ENCODE measurements at places on chromosomes 4 and X.
A peak's percentile ranks its signal among the peaks of the same experiment; 100 is the strongest.

DNA sequence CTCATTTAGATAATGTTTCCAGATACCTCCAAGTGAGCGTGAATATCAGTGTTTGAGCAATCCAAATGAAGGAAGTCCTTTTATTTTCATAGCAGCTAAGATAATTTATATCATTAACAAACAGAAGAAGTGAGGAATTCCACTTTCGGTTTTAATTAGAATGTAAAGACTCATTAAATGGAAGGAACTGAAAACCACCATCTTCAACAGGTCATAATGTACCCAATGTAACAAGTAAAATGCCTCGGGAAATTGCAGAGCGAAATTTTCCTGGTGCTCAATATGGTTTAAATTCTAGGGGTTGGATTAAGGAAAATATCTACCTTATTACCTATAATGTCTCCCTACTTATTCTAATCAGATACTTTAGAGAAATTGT is 33.9 kb upstream of the SLC9A7 start:
- DNase-seq, result no peak

DNA sequence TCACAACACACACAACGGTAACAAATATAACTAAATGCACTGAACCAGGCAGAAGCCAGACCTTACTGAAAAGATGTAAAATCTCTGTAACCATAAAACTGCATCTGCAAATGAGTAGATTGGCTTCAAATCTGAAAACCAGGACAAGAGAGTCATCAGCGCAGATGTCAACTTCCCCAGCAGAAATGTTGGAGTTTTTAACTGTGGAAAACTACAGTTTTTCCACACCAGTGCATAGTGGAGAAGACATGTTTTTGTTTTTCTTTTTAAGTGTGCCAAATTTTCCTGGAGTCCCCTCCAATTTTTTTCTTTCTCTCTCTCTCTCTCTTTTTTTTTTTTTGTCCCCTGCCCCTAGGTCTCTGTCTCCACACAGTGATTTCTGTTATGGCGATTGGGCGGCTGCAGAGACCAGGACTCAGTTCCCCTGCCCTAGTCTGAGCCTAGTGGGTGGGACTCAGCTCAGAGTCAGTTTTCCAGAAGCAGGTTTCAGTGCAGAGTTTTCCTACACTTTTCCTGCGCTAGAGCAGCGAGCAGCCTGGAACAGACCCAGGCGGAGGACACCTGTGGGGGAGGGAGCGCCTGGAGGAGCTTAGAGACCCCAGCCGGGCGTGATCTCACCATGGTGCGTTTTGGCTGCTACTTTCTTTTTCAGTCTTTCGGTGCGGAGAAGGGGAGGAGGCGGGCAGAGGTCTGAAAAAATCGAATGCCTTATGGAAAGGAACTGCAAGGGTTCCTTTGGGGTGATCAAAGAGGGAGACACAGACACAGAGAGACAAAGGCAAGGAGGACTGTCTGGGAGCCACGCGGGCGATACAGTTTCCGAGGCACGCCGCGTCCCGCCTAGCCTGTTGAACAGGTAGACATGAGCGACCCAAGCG is at the start of gene GUCY1A1:
Gene GUCY1A1 (plus strand): TSS at position 505 of the 878 bp plus-strand sequence. CDS start 30,020 bp downstream, outside the sequence.
- DNase-seq, result peak; percentile 39

- DNase-seq, result no peak
Measured at GRCh38 chr4:87045234-87045558, 110.4 kb downstream of the AFF1 start.

GRCh38 chrX:153549231-153549630 is 31.8 kb downstream of the ATP2B3 start:
- no peak for DNase-seq

DNA sequence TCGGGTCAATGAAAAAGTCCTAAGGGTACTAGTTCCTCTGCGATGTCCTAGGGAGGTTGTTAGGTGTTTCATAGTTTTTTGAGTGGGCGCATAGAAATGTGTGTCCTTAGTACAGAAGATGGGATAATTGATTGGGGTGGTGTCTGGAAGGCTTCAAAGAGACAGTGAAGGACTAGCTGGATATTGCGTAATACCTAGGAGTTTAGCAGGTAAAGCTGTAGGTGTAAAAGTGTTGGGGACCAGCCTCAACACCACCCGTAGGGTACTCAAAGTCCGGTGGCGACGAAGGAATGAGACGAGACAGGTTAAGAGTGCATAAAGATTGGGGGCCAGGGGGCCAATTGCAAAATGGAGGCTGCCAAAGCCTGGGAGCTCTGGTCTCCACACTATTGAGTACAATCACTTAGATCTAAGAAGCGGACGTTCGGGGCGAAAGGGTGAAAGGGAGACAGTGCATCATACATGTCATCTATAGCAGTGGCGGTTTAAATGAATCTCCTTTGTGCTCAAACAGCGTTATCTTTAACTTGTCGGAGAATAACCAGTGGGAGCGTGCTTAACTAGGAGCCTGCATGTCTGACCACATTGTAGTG is 1.0 kb downstream of the TRMT44 start:
- DNase-seq, result no peak

DNA sequence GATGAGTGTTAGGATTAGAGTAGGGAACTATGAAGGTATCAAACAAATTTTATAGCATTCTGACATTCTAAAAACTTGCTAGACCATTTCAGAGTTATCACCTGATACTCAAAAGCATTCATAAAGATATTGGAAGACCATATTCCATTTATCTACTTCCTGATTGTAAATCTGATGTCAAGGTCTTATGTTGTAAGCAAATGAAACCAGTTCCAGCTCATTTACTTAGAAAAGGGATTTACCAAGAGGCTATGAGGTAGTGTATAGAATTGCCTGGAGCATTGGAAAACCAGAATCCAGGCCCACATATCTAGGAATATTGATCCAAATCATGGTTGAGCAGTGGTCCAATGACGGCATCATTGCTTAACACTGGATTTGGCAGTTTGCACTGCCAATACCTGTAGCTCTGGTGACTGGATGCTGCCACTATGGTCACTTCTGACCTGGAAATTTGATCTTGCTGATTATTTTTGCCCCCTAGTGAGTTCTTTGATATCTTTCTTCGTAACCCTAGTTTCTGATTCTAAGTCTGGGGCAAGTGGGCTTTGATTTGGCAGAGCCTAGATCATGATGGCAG is 25.4 kb downstream of the ARFIP1 start:
- no peak for DNase-seq

DNA sequence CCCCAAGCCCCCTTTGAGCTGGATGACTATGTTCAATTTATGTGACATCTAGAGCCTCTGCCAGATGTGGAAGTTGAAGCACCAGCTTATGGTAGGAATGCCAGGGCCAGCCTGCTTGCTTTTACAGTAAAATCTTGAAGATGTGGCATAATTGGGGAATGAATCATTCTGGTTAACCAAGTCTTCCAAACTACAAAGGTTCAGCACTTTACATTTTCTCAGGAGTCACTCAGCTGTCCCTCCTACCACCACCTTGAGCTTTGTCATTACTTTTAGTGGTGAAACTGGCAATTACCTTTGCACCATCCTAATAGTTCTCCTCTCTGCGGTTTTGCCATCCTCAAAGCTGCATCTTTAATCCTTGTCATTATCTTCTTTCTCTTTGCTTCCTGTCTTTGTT is 172.2 kb downstream of the HS6ST2 start:
- DNase-seq, result peak; percentile 11

GRCh38 chr4:164538097-164538496 is 215.8 kb upstream of the SMIM31 start:
- no peak for DNase-seq

DNA sequence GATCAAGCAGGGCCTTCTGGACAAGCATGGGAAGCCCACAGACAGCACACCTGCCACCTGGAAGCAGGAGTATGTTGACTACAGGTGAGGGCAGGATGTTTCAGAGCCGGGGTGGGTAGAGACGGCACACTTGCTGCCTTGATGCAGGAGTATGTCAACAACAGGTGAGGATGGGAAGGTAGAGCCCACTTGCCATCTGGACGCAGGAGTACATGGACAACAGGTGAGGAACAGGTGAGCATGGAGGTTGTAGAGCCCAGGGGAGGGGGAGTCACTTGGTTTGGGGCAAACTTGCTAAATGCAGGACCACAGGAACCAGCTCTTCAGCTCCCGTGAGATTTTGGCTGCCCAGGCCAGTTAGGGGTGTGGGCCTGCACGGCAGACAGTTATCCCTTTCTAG is 12.0 kb downstream of the DKC1 start:
- DNase-seq, result no peak

GRCh38 chr4:22897520-22898108 is 204.9 kb downstream of the GBA3 start:
- peak; percentile 5 for DNase-seq

- no peak for DNase-seq
Measured at GRCh38 chr4:61661960-61662359, 461.8 kb downstream of the ADGRL3 start.

DNA sequence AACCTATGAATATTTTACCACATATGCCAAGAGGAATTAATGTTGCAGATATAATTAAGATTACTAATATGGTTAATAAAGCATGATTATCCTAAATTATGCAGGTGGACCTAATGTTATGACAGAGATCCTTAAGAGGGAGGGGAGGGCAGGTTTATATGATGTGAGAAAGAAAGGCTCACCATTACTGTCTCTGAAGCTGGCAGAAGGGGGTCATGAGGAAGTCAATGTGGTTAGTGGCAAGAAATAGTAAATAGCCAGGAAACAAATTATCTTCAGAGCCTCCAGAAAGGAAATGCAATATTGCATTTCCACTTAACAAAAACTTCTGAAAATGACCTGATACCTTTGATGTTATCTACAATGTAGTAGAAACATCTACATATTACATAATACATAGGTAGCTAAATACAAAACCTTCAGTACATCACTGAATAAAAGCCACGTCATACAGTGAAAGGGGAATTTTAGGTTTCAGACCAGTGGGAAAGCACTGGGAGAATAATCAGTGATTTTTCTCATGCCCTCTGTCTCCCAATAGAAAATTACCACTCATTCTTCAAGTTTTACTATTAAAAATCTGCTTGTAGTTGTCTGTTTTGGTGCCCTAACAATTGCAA is 609.2 kb downstream of the SPOCK3 start:
- DNase-seq, result no peak

DNA sequence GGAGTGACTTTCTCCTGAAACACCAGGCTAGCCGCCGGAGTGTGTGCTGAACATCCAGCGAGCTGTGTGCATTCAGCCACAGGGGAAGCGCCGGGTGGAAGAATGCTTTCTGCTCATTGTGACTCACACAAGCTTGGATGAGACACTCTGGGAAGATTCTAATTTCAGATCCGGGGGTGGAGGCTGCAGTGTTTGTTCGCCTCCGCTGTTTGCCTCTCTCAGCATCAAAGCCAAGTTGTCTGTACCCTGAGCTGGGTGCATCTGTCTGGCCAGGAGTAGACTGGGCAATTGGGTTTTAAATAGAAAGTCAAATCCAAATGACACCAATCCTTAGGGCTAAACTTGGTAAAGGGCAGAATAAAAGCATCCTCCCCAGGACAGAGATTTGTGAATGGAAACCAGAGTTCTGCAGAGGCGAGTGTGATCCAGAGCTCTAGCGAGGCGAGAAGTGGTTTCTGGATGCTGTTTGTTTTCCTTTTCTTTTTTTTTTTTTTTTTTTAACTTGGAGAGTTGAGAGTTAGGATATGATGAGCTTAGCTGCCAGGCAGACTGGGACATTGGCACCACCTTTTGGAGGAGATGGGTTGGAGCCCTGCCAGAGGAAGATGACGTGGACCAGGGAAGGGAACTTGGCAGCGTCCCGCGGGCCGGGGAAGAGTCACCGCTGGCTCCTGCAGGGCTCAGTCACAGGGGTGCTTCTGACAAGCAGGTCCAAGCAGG is 196.0 kb upstream of the PSAPL1 start:
- peak; percentile 85 for DNase-seq

- no peak for DNase-seq
Measured at GRCh38 chr4:140358281-140358680, 15.2 kb upstream of the SCOC start.

GRCh38 chr4:186700746-186701145 is 22.9 kb downstream of the FAT1 start:
- DNase-seq, result no peak

- DNase-seq, result peak; percentile 47
Measured at GRCh38 chr4:144645631-144646522, at the start of gene HHIP. Gene HHIP (plus strand): TSS chr4:144646156. CDS start chr4:144646676, 520 bp downstream.

DNA sequence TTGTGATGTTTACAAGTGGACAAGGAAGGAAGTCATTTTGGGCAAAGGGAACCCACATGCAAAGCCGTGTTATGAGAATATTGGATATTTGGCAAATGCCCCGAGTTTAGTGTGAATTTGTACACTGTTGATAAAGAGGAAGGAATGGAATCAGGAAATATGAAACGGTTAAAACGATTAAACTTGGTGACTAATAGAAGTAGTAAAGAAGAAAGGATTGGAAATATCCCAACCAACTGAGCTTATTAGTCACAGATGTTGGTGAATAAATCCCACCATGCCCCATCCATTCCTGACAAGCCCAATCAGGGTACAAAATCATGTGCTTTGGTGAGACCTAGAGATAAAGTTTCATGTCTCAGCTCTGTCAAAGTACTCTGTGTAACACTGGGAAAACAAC is 22.0 kb downstream of the ARHGAP24 start:
- DNase-seq, result peak; percentile 55

DNA sequence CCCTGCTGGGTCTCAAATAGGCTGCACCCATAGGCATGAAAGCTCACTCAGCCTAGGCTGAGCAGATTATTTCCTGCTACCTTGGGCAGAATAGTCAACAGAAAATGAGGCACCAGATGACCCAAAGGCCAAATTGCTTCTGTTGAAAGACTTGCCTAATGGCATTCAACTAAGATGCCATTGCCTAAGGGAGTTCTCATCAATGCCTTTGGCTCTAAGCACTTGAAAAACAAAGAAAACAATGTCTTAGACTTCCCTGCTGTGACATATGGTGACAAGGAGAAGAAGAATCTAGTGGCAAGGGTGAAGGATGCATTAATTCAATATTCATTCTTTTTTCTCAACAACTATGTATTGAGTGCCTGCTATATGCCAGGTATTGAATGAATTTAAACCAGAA is 25.7 kb upstream of the PCDH19 start:
- no peak for DNase-seq

GRCh38 chrX:109774706-109775105 is 41.6 kb upstream of the ACSL4 start:
- peak; percentile 76 for DNase-seq

DNA sequence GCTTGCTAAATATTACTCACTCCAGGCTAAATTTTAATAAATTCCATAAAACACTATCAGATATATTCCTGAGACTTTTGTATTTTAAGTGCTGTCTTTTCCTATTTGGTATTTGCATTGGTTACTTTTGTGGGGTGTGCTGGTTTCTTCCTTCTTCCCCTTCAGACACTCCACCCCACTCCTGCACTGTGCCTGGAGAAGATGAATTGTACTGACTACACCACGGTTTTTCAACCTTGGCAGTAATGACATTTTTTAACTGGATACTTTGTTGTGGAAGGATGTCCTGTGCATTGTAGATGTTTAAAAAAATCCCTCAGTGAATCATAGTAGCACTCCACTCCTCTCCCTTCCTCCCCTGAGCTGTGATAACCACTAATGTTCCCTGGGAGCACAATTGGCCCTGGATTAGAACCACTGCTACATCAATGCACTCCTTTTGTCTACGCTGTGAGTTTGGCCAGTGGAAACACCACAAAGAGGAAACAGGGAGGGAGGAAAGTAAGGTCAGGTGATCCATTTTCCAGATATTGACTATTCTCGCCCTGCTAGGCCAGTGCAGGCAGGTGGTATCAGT is 36.3 kb downstream of the SNCA start:
- DNase-seq, result peak; percentile 30

- DNase-seq, result no peak
Measured at GRCh38 chrX:97167333-97167732, 283.6 kb downstream of the RPA4 start.
